ENCODE measurements at places on chromosomes 7 and 10. TPM values are rescaled to one million over a fixed set of nuclear protein-coding genes. Genes with fewer than 3 reads are reported as not detected.

The ENO4 gene
- not detected for polyA plus RNA-seq

The ADRA2A gene
- not detected for polyA plus RNA-seq

The BAZ1B gene
- 18.6 TPM for polyA plus RNA-seq

The CELF2 gene
- not detected for polyA plus RNA-seq

The CROT gene
- 5.0 TPM for polyA plus RNA-seq

The IGFBP1 gene
- 885 TPM for polyA plus RNA-seq

The CC2D2B gene
- not detected for polyA plus RNA-seq

The PTTG1IP2 gene
- not detected for polyA plus RNA-seq

The INA gene
- polyA plus RNA-seq = 0.13 TPM

The PDK4 gene
- 0.04 TPM for polyA plus RNA-seq

The LRRC4 gene
- polyA plus RNA-seq = not detected

The NKX1-2 gene
- not detected for polyA plus RNA-seq

The SLC26A5 gene
- 0.04 TPM for polyA plus RNA-seq

The OR6V1 gene
- not detected for polyA plus RNA-seq

The CRHR2 gene
- not detected for polyA plus RNA-seq

The HOXA11 gene
- 0.04 TPM for polyA plus RNA-seq

The SVOPL gene
- polyA plus RNA-seq = not detected

The CPED1 gene
- polyA plus RNA-seq = 8.1 TPM

The NUPR2 gene
- not detected for polyA plus RNA-seq

The ITIH2 gene
- polyA plus RNA-seq = 1,430 TPM

The PEX1 gene
- 16.6 TPM for polyA plus RNA-seq

The FAM13C gene
- 0.04 TPM for polyA plus RNA-seq

The CALCR gene
- not detected for polyA plus RNA-seq

The MEOX2 gene
- polyA plus RNA-seq = not detected

The AEBP1 gene
- 0.81 TPM for polyA plus RNA-seq

The ADCY1 gene
- 1.2 TPM for polyA plus RNA-seq

The COPG2 gene
- polyA plus RNA-seq = 14.1 TPM

The CDC14C gene
- polyA plus RNA-seq = not detected

The SLC18A2 gene
- not detected for polyA plus RNA-seq

The DTX2 gene
- polyA plus RNA-seq = 7.0 TPM

The GATA3 gene
- polyA plus RNA-seq = not detected

All from HepG2 (cell line).